Omental fat pad (tissue), 4 donors: ENCODE measurements at places on chromosomes 1 and 21. TPM values are rescaled to one million over a fixed set of nuclear protein-coding genes. Genes with fewer than 3 reads are reported as not detected.

DNA sequence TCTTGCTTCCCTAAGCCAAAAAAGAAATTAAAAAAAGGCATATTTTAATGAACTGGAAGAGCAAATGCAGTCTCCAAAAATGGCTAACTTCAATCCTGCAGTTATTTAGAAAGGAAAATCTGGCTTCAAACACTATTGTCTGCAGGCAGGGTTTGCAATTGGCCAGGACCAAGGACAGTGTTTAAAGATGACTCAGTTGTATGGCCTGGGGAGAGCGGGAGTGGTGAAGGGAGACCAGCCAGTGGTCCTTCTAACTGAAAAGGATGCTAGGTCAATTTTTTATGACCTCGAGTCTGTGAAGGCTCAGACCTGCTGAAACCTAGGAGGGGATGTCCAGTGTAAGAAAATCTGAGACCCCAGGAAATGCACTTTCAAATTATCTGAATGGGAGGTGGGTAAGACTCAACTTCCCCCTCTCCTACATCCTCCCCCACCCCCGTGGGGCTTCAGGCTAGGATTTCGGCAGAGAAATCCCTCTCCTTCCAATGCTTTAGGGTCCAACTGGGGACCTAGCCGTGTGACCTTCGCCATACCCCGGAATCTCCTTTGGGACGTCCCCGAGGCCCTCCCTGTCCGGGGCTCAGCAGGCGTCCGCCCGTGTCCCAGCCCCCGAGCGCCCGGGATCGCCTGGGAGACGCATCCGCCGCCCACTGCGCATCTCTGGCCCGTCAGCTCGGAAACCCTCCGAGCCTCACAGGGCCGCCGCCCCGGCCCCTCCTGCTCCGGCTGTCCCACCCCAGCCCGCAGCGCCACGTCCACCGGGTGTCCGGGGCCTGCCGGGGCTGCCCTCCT, 602 bp upstream of the RIMKLA start:
- DNase-seq, result no peak

The AMPD1 gene
- not detected for total RNA-seq

- DNase-seq, result no peak
Observed at GRCh38 chr1:27527223-27527889, 37.4 kb upstream of the WASF2 start.

DNA sequence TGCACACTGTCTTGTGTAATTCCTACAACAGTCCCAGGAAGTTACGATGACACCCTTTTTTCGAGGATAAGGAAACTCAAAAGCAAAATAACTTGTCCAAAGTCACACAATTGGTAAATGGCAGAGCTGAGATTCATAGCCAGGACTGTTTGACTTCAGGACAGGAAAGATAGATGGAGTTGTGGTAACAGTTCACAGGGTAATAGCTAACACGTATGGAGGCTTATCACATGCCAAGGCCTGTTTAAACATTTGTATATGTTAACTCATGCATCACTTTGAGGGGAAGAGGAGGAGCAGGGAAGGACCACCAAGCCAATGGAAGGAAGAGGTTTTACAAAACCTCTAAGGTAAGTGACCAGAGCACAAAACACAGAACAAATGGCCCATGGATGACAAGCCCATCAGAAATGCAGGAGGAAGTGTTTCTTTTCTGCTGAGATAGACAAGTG, 2.8 kb downstream of the DHCR24 start:
- DNase-seq, result no peak

DNA sequence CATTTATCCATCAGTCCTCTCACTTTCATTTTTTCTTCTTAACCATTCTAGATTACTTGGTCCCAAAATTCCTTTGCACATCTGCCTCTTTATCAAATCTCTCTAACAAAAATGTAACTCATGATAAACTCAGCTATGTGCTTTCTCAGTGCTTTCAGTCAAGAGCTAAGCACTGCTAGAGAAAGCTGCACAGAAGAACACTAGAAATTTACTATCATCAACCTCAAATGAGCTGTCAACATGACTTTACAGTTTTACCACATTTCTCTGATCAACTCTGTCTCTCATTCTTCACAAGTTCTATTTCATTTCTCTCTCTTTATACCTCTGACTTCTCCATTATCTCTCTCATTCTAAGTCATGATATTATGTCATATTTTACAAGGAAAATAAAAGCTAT, 54.2 kb upstream of the PRKACB start:
- DNase-seq, result no peak

DNA sequence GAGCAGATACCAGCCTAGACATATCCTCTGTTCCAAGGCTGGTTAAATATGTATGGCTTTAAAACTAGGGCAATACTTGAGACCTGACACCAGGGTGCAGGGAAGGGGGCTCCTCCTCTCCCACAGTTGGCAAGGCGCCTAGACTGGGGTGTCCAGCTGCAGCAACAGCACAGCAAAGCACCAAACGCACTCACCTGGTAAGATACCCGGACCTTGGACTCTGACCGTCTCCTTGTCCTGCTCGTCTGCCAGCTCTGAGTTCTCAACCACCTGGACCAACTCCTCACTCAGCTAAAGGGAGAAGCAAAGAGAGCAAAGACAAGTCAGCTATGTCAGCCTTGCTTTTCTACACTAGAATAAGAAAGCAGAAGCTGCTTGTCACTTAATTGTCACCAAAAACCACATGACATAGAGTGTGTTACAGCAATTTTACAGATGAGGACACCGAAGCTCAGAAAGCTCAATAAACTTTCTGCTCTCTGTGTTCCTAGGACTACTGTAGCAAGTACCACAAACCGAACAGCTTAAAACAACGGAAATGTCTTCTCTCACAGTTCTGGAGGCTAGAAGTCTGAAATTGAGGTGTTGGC, 4.4 kb downstream of the PACC1 start:
- no peak for DNase-seq

The CLEC20A gene
- total RNA-seq, result not detected

DNA sequence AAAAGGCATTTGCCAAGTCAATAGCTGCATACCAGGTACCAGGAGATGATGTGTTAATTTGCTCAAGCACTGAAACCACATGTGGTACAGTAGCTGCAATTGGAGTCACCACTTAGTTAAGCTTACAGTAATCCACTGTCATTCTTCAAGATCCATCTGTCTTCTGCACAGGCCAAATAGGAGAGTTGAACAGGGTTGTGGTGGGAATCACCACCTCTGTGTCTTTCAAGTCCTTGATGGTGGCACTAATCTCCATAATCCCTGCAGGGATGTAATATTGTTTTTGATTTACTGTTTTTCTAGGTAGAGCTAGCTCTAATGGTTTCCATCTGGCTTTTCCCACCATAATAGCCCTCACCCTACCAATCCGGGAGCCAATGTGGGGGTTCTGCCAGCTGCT, 91.9 kb downstream of the FCRL5 start:
- DNase-seq, result no peak

DNA sequence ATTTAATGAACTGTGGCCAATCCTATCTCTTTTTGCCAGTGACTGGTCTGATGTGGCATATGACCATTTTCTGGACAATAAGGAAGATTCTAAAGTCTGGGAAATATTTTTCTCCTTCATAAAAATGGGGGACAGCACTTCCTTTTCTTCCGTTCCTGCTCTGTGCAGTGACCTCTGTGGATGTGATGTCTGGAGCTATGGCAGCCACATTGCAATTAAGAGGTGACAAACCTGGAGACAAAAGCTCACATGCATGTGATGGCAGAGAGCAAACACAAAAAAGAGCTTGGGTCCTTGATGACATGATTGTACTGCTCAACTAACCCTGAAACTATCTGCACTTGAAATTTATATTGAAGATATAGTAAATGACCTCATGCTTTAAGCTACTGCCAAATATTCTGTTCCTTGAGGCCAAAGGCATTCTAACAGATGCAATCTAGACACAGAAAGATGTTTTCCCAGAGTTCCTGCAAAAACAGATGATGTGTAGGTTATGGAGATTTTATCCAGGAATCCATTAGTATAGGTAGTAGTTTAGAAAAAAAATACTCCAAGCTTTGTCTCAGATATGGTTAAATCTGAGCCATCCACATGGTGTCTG, 2.2 kb upstream of the MAGI3 start:
- no peak for DNase-seq

DNA sequence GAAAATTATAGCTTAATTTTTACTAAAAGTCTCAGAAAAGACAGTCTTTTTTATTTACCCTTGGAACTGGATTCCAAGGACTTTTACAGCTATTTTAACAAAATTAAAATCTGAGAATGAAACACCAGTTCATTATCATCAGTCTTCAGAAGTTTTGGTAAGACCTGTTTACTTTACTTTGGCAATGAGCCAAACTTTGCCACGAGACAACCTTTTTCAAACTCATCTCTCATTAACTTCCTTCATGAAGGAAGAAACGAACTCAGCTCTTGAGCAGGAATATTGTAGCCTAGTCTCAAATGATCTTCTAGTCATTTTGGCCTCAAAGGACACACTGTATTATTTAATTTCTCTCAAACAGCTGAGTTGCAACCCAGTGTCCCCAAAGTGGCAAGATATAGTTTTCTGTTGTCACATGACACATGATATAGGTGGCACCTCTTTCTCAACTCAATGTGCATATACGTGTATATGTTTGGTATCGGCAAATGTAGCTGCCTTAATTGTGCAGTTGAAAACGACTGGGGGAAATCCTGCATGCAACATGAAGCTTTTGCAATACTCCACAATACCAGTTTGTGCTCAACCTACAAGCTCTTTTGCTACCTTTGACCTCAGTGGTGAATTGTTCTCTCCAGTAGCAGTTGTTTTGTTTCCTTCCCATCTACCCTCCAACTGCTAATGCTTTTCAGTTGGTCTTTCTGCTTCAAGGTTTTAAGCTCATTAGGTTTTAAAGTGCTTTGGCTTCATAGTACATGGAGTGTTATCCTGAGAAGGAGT, 8.4 kb upstream of the GNG4 start:
- no peak for DNase-seq

- no peak for DNase-seq
Observed at GRCh38 chr21:46018615-46019014, 37.0 kb downstream of the COL6A1 start.

DNA sequence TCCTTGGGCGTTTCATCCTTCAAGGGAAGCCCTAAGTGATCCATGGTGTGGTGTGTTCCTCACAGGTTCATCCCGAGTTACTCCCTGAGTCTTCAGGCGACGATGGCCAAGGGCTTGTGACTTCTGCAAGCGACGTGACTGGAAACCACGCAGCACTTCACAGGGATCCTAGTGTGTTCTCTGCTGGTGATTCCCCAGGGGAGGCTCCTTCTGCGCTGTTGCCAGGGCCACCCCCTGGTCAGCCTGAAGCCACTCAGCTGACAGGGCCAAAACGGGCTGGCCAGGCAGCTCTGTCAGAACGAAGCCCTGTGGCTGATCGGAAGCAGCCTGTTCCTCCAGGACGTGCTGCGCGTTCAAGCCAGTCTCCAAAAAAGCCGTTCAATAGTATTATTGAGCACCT, 71.5 kb downstream of the VPS26C start:
- DNase-seq, result no peak
